ENCODE measurements at places on chromosomes 1 and 21.
A peak's percentile ranks its signal among the peaks of the same experiment; 100 is the strongest.

DNA sequence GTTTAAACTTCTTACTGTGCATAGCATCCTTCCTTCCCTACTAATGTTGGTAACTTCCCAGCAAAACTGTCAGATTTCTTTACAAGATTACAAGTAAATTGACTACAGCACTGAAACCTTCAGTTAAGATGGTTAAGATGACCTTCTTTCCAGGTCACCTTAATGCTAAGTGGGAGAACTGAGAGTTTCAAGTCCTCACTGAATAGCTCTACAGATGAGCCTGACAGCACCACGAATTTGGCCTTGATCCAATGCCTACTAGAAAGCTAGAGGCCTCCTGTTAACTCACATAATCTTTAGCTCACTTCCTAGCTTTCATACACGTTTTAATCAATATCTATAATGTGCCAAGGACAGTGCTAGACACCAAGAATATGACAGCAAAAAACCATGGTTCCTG lies 276.0 kb upstream of the PLD5 start:
- no peak for DNase-seq

- no peak for DNase-seq
These were observed 6.7 kb downstream of the HLX start for GRCh38 chr1:220885971-220886370.

GRCh38 chr1:240244968-240245628 lies 153.4 kb downstream of the FMN2 start:
- DNase-seq, result no peak

- DNase-seq, result no peak
These were observed 14.9 kb upstream of the KCNK1 start for GRCh38 chr1:233598891-233599541.

- no peak for DNase-seq
These were observed 17.8 kb downstream of the VPS26C start for GRCh38 chr21:37249112-37249904.

DNA sequence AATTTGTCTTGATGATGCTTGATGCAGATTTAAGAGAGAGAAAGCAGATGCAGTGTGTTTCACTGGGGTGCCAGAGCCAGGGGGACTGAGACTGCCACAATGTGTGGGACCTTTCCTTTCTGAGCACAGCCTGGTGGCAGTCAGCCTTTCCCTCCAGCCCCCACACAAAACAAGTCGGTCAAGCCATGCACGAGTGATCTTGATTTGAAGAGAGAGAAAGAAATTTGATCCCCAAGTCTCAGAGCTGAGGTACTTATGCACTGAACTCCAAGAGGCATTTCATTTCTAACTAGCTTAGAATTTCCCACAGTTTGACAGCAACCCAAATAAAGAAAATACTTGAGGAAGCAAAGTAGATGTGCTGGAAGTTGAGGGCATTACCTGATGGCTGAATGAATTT lies 193.8 kb downstream of the ST6GALNAC3 start:
- DNase-seq, result no peak

GRCh38 chr1:24276791-24277190 lies 42.4 kb upstream of the GRHL3 start:
- DNase-seq, result no peak

GRCh38 chr1:5427026-5427613 lies 565.1 kb downstream of the NPHP4 start:
- DNase-seq, result no peak

DNA sequence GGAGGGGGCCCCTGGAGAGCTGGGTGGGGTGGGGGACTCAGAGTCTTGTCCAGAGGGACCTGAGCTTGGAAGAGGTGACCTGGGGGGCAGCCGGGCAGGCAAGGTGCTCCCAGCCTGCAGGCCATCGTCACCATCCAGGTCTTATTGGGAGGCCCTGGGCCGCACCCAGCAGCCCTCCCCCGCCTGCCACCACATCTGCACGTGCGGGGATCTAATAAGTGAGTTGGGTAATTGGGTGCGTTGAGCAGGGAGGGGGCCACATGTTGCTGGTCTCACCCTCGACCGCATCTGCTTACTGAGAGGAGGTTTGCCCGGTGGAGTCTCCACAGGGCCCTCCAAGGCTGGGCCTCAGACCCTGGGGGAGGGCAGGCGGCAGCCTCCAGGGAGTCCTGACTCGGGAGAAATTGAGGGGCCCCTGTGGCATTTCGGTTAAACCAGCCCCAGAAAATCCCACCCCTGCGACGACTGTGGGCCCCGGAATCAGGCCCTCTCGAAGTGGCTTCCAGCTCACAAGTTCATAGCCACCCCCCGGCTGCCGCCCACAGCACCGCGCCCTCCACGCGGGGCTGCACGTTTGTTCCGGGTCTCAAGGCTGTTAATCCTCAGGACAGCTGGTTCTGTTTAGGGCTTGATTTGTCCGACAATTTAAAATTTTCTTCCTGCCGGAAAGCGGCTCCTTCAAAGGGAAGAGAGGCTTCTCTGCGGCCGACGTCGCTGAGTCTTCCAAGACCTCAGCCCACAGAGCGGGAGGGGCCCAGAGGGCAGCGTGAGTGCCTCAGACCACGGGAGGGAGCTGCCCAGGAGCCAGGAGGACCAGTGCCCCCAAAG lies 14.7 kb upstream of the COL6A2 start:
- no peak for DNase-seq

DNA sequence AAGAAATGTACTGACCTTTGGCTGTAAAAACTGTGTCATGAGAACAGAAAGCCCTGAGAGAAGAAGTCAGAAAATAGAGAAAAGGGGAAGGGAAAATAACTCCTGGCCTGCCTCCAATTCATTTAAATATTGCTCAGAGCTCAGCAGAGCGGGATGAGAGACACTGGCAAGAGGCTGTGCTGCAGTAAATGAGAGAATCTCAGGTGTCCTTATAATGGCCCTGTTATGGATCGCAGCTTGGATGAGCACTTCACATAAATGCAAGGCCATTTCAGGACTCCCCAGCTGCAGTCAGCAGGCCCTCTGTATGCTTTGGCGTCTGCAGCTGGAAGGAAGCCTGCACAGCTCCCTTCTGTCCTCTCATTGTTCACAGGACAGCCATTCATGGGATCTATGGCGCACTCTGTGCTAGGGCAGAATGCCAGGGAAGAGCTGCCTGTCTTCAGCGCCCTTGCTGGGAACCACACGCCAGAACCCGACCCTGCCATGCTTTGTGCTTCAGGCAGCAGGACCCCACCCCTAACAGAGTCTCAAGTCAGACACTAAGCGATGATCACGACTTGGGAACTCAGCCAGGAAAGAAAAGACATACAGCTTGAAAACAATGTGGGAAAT lies 20.7 kb upstream of the ABCB10 start:
- peak; percentile 32 for DNase-seq

- no peak for DNase-seq
These were observed 2.2 kb downstream of the ZNF436 start for GRCh38 chr1:23367451-23367790.

DNA sequence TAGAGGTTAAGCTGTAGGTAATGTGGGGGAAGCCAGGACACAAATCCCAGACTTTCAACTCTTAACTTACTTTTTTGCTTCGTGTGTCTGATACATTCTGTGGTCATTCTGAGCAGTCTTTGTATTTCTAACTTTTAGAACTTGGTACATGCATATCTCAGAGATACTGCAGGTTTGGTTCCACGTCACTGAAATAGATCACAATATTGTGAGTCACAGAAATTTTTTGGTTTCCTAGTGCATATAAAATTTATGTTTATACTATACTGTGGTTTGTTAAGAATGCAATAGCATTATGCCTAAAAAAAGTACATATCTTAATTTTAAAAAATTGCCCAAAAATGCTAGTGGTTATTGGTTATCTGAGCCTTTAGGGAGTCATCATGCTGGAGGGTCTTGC lies 3.2 kb downstream of the URB2 start:
- DNase-seq, result no peak

DNA sequence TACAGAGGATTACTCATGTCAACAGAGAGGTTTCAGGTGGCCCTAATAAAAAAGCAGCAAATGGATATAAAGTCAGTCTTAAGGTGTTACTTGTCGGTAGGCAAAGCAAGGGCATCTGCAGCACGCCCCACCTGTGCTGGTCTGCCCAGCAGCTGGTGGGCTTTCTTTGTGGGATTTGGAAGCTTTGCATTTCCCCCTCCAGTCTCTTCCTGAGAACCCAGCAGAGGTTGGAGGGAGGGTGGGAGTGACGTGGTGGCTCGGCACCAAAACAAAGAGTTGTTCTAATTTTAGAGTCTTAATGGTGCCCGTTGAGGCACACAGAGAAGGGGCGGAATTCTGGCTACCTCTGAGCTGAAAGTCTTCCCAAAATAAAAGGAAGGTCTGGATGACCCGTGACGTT lies 4.8 kb upstream of the PCBP3 start:
- DNase-seq, result no peak

DNA sequence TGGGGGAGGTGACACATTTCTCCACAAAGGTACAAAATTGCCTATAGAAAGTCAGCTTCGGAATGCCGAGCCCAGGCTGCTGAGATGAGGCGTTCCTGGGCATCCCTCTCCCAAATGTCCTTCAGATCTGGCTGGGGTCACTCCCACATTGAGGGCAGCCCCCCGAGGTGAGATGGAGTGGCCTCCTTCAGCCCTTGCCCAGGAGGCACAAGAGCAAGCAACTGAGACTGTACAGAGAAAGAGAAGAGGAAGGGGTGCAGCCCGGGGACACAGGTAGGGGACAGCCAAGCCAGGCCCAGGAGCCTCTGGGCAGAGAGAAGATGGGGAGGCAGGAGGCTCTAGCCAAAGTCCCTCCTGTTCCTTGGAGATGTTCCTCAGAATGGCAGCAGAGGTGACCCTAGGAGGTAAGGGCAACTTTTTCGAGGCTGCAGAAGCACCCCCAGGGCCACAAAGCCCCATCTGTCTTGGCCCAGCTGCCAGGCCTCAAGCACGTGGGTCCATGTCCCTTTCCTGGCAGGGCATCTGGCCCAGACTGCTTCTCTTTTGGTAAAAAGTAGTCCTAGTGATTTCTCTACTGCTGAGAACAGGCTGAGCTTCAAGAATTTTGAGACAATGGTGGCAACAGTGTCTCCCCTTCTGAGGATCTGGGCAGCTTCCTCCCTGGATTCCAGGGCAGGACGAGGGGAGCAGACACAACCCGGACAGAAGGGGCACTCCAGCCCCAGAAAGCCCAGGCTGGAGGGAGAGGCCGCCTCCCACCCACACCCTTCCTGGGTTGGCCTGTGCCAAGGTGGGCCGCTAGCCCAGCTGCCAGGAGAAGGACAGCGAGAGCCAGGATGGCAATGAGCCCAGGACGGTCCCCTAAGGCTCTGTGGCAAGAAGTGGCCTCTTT lies 68.0 kb downstream of the LRRN2 start:
- DNase-seq, result peak; percentile 39

DNA sequence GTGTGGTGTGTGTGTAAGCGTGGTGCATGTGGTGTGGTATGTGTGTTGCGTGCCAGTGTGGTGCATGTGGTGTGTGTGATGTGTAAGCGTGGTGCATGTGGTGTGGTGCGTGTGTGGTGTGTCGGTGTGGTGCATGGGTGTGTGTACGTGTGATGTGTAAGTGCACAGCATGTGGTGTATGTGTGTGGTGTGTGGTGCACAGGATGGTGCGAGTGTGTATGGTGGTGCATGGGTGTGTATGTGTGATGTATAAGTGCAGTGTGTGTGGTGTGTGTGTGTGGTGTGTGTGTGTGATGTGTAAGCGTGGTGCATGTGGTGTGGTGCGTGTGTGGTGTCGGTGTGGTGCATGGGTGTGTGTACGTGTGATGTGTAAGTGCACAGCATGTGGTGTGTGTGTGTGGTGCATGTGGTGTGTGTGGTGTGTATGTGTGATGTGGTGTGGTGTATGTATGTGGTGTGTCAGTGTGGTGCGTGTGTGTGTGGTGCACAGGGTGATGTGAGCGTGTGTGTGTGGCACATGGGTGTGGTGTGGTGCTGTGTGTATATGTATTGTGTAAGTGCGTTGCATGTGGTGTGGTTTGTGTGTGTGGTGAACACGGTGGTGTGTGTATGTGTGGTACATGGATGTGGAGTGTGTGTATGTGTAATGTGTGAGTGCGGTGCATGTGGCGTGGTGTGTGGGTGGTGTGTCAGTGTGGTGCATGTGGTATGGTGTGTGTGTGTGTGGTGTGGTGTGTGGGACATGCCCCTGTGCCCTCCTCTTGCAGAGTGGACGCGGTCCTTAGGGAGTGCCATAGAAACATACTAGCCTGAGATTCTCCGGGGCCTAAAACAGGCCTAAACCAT lies 1.1 kb upstream of the C2CD2 start:
- no peak for DNase-seq

DNA sequence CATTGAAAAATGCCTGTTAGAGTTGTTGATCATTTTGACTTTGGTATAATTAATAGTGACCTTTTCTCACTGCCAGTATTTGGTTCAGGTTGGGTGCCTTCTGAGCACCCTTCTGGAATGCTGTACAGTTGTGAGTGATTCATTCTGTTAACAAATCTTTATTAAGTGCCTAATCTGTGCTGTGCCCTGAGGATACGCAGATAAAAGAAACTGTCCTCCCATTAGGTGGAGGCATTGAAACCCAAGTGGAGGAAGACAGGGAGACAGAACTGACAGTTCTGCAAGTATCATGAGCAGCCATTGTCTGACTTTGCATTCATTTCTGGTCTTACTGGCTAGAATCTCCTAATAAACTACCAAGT lies 76.1 kb upstream of the ZNF326 start:
- DNase-seq, result no peak

DNA sequence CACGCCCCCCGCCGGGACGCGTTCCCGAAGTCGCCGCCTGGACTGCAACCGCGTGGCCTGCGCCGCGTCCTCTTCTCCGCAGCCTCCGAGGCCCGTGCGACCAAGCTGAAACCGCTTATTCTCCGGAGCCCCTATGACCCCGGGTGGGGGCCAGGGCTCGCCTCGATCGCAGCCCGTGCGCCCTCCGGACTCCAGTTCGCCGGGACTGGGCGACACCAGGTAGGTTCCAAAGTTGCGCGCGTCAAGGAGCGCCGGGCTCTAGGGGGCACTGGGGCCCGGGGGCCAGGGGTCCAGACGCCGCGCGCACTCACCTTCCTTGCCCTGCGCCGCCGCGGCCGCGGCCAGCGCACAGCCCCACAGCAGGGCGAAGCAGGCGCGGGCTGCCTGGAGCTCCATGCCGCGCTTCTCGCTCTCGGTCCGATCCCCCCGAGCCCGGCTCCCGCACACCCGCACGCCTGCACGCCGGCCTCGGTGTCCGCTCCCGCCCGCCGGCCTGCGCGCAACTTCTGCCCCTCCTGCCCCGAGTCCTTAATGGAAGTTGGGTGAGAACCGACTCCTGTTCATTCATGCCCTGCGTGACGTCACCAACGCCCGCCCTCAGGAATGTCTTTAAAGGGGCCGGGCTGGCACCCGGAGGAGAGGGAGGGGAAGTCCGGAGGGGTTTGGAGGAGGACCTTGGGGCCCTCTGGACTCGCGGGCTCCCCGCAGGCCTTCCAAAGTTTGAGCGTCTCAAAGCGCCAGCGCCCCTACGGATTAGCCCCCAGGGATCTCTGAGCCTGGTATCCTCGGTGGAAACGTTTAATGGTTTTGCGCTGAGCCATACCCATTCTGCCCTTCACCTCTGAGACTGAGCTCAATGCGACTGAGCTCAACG lies at the start of gene EPHA2:
TSS of gene EPHA2 (minus strand) at position 533 of the 874 bp plus-strand sequence. CDS start at position 396, 137 bp downstream.
- peak; percentile 94 for DNase-seq

GRCh38 chr1:2045468-2046173 lies 4.6 kb upstream of the PRKCZ start:
- DNase-seq, result no peak

- no peak for DNase-seq
These were observed 32.4 kb downstream of the DNM3 start for GRCh38 chr1:171873664-171874063.

All from breast epithelium (tissue), 4 donors.